ENCODE measurements at places on chromosomes 5 and 9.

DNA sequence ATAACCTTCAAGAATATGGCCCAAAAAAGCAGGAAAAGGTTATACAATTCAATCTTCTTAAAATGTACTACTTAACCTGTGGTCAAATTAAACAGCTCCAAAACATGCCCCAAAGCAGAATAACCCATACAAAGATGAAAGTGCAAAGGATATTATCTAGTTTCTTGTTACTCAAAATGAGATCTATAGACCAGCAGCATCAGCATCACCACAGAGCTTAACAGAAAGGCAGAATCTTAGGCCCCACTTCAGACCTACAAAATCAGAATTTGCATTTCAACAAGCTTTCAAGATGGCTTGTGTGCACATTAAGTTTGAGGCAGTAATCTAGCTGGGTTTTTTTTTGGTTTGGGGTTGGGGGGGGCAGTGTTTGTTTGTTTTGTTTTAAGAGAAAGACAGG, 54.0 kb downstream of the SCAI start:
- DNase-seq, result no peak

GRCh38 chr5:151562019-151562707, 29.0 kb downstream of the FAT2 start:
- no peak for DNase-seq

- no peak for DNase-seq
Measured at GRCh38 chr9:105248691-105249090, 4.2 kb downstream of the SLC44A1 start.

- no peak for DNase-seq
Measured at GRCh38 chr9:115015018-115015635, 84.7 kb upstream of the TNFSF8 start.

GRCh38 chr9:86304236-86304730, 21.9 kb upstream of the ISCA1 start:
- DNase-seq, result no peak

- no peak for DNase-seq
Measured at GRCh38 chr9:110198357-110198756, 9.6 kb downstream of the C9orf152 start.

DNA sequence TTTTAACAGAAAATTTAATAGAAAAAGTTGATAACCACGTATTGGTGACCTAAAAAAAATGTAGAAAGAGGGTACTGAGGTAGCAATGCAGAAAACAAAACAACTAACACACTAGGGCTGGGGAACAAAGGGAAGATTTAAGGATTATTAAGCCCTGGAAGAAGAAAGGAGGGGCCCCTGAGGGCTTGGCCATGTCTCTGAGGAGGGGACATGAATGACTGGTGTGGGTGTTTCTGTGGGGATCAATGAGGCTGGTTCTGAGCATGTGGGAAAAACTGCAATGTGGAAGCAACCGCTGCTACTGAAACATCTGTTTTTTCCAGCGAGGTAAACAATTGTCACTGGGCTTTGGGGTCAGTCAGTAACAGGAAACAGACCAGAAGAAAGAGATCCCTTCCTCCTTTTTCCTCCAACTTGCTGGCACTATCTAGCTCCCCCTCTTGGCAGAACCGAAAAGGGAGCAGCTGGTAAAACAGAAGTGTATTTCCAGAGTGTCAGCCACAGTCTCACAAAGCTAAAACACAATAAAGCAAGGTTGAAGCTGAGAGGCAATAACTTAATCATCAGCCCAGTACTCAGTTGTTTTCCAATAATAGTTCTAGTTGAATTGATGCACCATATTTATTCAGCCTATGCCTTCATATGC, 48.3 kb downstream of the ATPSCKMT start:
- DNase-seq, result no peak

DNA sequence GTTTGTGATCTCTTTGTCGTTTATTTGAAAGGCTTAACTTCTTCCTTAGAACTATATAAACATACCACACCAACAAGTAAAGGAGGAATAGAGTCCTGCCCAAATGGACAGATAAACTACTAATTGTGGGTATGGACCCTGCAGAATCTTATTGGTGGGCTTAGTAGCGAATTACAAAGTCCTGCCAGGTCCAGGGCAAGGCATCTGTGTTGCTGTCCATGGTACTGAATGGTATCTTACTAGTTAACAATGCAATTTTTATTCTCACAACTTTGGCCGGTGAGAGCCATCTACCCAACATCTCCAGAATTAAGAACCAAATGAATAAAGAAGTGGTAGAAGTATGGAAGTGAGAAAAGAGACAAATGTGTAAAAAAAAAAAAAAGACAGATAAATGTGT, 1782.4 kb upstream of the WWC1 start:
- DNase-seq, result no peak

DNA sequence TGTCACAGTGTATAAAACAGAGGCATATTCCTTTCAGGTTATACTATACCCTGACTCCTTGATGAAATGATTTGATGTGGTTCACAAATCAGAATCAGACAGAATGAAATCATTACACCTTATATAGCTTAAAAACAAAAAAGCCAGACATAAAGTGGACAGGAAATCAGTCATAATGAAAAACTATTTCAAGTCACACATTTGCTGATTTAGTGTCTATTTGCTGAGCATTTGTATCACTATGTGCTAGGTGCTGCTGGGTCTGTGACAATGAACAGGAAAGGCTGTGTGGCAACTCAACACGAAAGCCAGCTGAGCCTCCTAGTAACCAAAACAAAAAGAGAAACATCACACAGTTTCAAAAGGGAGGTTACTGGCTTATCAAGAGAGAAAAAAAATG, 194.0 kb downstream of the EFNA5 start:
- peak; percentile 71 for DNase-seq

DNA sequence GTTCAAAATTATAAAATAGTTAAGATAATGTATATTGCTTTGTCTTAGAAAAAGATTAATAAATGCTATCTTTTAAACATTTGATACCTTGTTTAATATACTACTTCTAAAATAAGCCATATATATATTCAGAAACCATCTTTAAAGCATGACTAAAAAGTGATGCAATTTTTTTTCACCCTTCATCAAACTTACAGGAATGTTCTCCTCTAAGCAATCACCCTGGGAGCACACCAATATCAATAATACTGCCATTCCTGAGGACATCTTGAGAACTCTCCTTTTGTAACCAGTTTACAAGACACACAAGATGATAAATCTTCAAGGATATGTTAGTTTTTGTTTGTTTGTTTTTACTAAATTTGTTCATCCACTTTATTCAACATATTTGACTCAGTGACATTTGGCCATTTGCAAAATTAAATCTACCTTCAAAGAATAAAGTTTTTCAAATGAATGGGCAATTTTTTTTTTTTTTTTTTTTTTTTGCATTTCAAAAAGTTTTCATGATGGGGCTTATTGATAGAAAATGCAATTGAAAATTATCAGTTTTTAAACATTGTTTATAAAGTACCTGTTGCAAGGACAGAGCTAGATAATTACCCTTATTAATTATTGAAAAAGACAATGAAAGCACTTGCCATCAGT, 17.2 kb downstream of the FOXD1 start:
- DNase-seq, result no peak

DNA sequence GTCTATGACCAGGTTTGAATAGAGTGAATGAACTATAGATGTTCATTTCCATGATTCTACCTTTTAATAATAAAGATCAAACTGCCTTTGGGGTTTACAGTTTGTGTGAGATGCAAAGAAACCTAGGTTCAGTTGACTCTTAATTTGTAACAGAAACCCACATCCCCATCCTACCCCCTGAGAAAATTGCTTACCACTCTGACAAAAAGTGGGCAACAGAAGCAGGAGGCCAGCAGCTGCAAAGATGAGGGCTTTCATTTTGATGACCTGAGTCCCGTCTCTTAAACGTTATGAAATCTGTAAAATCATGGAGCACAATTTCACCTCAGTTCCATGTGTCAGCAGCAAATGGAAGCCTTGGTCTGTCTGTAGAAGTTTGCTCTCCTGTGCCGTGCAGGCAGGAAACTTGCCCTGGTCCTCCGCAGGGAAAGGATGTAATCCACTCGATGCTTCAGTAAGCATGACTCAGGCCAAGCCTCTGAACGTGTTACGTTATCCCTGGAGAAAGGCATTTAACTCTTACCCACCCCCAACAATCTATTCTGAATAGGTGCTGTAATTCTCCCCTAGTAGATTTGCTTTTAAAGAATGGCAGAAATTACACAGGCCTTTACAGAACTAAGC, at the start of gene F2RL2:
TSS of gene F2RL2 (minus strand) at position 431 of the 624 bp plus-strand sequence. CDS start at position 258, 173 bp downstream.
- DNase-seq, result no peak

GRCh38 chr5:65766175-65766574, 44.2 kb downstream of the NLN start:
- DNase-seq, result no peak

DNA sequence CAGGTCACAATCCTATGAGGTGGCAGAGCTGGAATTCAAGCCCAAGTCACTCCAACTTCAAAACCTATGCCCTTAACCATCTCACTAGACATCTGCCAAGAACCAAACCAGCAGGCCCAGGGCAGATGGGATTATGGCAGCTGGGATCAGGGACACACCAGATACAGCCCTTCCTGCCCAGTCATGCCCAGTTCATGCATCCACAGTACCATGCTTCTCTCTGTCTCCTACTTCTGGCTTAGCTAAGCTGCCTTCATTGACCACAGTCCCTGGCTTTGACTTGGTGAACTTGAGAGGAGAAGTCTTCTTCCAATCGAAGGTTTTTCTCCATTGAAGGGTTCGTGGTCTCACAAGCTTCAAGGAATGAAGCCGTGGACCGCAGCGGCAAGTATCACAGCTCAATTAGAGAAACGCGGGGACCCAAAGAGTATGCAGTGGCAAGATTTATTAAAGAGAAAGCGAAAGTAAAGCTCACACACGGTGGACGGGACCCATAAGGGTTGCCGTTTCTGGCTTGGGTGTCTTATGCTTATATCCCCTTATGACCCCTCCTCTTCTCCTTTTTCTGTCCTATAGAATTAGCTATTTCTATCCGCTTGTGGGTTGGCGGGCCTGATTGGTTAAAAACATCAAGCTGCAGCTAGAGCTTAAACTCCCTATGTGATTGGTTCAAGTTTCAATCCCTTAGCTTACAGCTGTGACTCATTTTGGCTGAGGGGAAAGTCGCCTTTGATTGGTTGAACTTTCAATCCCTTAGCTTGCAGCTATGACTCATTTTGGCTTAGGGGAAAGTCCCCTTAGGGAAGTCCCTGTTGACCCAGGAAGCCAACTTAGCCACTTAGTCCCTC, 101.2 kb downstream of the TRIM36 start:
- peak; percentile 18 for DNase-seq

GRCh38 chr9:111195766-111196165, 134.3 kb downstream of the OR2K2 start:
- DNase-seq, result no peak

DNA sequence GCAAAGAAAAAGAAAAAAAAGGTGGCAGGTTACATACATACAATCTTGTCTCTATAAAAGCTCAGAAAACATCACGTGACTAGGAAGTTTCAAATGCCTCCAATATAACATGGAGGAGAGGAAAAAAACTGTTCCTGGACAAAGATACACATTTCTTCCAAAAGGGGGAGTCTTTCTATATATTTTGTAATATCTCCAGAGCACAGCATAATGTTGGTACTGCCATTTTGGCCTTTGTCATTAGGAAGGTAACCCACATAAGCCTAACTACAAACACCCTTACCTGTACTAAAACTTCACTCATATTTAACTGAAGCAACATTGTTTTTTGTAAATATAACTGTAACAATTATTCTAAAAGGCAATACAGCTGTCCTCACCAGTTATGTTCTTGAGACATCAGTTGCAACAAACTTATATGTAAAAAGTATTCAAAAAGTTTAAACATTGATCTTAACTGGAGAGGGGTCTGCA, 1.2 kb upstream of the BTF3 start:
- DNase-seq, result no peak

- no peak for DNase-seq
Measured at GRCh38 chr5:9160747-9161146, 385.1 kb downstream of the SEMA5A start.

DNA sequence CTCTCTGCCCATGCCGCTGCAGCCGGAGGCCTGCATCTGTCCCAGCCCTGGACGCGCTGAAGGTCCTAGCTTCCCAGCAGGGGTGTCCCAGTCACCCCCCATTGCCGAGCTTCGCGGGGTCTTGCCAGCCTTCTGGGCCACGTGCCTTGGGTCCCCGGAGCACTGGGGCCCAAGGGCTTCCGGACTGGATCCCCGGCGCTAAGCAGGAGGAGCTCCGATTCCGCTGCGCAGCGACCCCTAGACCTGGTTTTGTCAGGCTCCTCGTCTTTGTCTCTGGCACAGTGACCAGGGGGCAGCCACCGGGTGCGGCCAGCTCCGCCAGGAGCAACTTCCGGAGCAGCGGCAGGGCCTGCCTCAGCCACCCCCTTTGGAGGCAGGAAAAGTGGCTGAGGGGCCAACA, 3.3 kb upstream of the IRX1 start:
- DNase-seq, result no peak

DNA sequence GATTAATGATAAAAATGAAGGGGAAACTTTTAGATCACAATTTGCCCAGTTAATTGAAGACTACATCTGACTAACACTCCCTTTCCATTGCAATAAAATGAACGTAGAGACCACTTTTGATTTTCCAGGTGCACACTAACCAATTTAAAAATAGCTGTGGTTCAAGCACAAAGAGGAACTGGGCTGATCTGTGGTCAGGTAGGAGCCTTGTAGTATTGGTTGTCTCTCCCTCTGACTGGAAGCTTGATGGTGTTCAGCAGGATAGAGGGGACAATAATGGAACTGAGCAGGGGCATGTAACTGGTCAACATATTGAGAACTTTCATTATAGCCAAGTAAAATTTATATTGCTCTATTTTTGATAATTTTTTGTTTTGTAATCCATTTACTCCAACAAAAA, 886.8 kb upstream of the SEMA6A start:
- DNase-seq, result no peak

DNA sequence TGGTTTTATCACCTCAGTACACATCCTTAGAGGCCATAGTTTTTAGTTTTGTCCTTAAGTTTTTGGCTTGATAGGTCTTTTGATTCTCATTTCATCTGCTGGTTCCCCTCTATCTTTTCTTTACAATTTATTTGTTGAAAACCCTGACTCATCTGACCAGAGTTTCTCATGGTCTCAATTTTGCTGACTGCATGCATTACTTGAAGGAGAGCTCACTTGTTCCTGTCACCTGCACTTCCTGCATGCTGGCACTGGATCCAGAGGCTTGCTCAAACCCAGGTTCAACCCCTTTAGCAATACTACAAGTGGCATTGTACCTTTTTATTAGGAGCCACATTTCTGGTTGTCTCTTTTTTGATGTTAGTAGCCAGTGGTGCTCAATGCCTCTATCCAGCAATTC, 26.7 kb downstream of the FBXO10 start:
- DNase-seq, result no peak

DNA sequence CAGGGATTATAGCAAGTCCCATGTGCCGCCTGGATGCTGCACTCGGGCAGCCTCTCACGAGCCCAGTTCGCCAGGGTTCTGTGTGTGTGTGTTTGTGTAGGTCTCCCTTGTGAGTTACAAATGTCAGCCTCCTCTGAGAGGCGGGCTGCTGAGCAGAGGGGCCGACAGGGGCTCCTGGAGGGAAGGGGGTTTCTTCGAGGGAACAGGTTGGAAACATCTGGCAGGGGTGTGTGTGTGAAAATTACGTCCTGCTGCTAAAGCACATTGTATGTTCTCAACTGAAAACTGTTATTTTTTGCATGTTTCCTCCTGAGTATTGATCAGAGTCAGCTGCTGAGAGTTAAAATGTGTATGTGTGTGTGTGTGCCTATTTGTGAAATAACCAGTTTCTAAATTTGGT, 9.7 kb downstream of the GALNT10 start:
- no peak for DNase-seq

All from CD4-positive, alpha-beta T cell treated with Interferon gamma for 1 hour (primary cell).